ENCODE measurements at places on chromosomes 12 and 14.
A peak's percentile ranks its signal among the peaks of the same experiment; 100 is the strongest.

- DNase-seq = peak; percentile 55
Measured at GRCh38 chr12:102562836-102563425, 82.6 kb upstream of the IGF1 start.

GRCh38 chr14:54083549-54084239 is 127.1 kb upstream of the BMP4 start:
- DNase-seq = no peak

- peak; percentile 46 for DNase-seq
Measured at GRCh38 chr12:124916374-124917134, 2.1 kb upstream of the UBC start.

- DNase-seq = peak; percentile 63
Measured at GRCh38 chr12:62983594-62983993, 48.6 kb upstream of the PPM1H start.

GRCh38 chr12:33994857-33995808 is 27.2 kb upstream of the ALG10 start:
- DNase-seq = no peak

DNA sequence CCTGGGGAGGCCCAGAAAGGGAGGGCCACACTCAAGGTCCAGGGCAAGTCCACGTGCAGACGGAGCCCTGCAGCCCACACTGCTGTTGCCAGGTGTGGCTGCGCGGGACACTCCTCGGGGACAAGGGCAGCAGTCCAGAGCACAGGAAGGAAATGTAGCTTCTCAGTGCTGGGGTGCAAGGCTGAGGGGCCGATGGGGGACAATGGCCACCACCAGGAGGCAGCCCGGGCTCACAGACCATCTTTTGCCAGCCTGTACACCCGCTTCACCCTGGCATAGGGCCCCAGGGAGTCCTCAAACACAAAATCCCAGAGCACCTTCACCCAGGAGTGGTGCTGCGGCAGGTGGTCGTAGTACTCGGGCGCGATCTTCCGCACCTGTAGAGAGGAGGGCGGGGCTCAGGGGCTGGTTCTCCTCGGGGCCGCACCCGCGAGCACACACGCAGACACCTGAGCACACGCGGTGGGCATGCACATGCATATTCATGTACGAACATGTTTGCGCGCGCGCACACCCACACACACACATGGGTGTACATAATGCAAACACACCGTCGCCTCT is 12.8 kb downstream of the DEGS2 start:
- no peak for DNase-seq

DNA sequence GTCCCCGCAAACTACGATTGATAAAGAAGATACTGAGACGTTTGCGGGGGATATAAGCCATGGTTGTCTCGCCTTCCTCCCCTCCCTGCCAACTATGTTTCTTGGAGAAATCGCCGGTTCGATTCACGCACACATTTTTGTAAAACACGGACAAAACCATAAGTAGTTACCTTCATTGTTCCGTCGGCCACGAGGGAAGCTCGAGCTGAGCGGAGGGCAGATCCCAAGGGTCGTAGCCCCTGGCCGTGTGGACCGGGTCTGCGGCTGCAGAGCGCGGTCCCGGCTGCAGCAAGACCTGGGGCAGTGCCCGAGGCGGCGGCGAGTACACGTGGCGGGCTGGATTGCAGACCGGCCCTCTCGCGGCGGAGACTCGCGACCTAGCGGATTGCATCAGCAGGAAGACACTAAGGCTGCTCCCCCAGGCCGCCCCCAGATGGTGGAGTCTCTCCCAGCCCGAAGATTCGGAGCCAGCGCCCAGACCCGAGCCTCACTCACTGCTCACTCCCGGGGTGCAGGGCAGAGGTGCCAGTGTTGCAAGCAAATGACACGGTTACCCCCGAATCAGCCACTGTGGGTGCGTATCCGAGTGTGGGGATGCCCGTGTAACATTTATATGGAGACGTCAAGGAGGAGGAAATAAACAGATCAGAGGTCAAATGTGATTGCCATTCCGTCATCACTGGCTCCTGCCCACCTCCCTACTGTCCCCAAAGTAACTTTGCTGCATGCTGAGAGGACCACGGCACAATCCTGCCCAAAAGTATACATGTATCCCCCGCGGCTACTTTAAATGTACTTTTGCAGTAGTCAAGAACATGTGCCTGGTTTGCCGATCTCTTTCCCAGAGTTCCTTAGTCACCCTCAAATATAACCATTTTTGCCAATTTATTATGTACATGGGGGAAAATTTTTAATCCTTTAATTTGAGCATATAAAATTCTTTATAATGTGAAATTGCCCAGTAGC is at the start of gene BCAT1:
Gene BCAT1, minus strand, starts transcription at position 345 of the 966 bp plus-strand sequence. Its CDS starts 169 bp downstream, at position 176.
- DNase-seq = peak; percentile 89

DNA sequence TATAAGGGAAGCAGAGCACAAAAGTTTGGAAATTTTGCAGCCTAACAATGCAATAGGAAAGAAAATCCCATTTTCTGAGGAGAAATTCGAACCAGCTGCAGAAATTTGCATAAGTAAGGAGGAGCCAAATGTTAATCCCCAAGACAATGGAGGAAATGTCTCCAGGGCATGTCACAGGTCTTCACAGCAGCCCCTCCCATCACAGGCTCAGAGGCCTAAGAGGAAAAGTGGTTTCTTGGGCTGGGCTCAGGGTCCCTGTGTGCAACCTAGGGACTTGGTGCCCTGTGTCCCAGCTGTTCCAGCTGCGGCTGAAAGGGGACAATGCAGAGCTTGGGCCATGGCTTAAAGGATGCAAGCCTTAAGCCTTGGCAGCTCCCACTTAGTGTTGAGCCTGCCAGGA is 190.0 kb downstream of the MDGA2 start:
- peak; percentile 61 for DNase-seq

GRCh38 chr12:48185181-48185919 is 1.9 kb downstream of the CCDC184 start:
- DNase-seq = peak; percentile 86

DNA sequence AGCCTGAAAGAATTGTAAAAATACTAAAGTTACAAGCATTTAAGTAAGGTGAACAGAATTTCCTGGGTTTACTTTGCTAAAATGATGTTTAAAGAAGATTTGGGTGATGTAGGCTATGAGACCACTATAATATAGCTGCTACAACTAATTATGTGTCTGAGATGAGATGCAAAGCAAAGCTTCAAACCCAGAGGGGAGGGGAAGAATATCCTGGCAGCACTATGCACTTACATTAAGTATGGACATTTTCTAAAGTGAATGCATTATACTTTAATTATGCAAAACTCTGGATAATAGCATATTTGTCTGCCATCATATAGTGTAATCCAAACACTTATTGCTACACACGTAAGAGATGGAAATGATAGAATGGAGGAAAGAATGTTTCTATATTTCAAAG is 1003.7 kb downstream of the GALC start:
- DNase-seq = no peak

DNA sequence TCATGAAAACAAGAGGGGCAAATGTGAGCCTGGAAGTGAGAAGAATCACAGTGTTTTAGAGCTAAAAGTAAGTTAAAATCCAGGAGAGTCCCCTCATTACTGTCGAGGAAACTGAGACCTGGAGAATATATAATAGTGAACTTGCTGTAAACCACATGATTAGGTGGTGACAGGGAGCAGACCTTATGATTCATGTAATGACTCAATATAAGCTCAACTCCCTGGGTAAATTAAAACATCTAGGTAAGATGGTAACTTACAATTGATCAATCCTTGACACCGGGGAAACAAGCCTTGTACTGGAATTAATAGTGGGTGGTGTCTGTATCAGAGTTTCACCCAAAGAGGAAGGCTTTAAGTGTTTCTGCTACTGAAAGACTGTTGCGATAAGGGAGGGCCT is 269.3 kb downstream of the SNAPC1 start:
- no peak for DNase-seq

GRCh38 chr12:63313139-63313538 is 162.1 kb upstream of the AVPR1A start:
- no peak for DNase-seq

DNA sequence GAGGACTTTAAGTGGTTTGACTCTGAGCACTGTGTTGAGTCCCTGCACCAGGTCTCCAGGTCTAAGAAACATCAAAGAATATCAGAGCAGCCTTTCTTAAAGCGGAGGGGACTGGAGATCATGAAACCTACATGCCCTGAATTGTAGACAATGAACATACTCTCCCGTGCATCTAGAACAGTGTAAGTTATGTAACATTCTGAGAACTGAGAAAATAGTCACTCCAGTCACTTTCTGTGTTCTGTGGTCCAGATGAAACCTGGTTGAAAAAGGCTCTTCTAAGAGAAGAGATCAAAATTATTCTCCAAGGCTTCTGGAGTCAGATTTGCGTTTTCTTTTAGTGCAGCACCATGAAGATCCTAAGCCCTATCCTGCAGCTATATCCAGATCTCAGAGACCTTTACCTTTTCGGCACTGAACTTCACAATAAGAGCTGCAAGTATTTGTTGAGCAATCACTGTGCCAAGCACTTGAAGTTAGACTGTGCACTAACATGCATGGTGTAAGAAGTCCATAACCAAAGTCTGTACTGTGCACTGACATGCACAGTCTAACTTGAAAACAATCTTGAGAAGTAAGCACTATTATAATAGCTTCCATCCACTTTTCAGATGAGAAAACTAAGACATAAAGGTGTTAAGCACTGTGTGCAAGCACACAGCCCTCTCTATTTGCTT is 65.6 kb upstream of the TMEM263 start:
- no peak for DNase-seq

- no peak for DNase-seq
Measured at GRCh38 chr12:24102676-24103075, 153.2 kb upstream of the SOX5 start.

DNA sequence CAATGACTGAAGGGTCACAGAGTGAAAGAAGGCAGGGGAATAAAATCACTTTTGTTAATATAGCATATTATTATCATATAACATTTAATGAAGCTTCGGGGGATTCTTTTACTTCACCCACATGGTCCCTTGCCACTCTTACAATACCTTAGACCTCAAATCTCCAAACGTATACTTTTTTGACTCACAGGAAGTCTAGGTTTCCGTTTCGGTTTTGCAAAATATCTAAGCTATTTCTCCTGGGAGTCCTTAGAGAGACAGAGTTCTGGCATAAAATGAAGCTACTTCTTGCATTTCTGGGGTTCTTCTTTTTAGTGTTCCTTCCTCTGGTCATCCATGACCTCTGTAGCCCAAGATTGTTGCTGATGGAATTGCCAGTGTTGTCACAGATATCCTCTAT is 590.5 kb upstream of the ATP2B1 start:
- DNase-seq = no peak

DNA sequence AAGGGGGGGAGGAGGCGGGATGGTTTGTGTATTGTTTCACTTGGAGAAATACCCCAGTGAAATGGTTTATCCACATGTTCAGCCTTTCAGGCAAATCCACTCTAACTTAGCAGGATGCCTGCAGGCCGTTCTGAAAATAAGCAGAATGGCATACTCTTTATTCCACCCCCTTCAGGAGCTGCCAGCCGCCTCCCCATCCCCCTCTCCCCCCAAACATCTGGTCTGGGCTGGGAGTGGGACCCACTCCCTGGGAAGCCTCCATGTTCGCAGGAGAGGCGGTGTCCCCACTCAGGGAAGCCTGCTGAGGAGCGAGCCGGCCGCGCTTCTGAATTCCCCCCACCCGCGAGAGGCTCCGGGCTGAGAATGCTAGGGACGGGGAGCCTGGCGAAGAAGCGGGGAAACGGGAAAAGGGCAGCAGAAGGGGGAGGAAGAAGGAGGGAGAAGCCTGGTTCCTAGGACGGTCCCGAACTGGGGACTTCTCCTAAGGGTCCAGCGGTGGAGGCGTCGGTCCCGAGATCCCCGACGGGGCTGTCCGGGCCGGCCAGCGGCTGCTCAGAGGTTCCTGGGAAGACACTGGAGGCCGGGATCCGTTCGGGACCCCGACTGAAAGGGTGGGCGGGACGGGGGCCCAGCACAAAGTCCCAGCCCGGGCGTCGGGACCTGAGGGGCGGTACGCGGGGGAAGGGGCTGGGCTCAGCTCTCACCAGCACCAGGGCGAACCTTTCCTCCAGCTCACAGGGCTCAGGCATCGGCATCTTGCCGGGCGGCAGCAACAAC is 666 bp downstream of the FMNL3 start:
- DNase-seq = peak; percentile 65

- no peak for DNase-seq
Measured at GRCh38 chr12:20268771-20269170, 99.6 kb upstream of the PDE3A start.

- DNase-seq = peak; percentile 91
Measured at GRCh38 chr14:77067632-77068516, 30.2 kb upstream of the CIPC start.

GRCh38 chr14:98059106-98059505 is 1212.9 kb downstream of the BCL11B start:
- no peak for DNase-seq

DNA sequence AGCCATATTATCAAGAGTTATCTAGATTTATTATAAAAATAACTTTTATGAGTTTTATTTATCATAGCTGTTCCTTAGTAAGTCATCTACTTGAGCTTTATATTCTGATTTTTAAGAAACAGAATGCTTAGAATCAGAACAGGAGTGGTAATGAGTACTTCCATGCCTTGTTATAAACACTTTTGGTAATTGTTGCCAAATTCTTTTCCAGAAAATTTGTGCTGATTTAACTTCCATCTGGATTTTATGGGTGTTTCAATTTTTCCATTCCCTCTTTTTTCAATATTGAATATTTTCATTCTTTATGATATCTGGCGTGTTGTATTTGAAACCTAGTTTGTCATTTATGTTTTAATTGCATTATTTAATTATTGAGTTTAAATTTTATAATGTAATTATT is 131.2 kb downstream of the MSRB3 start:
- DNase-seq = no peak

- no peak for DNase-seq
Measured at GRCh38 chr14:58941629-58942028, 246.8 kb upstream of the DAAM1 start.

DNA sequence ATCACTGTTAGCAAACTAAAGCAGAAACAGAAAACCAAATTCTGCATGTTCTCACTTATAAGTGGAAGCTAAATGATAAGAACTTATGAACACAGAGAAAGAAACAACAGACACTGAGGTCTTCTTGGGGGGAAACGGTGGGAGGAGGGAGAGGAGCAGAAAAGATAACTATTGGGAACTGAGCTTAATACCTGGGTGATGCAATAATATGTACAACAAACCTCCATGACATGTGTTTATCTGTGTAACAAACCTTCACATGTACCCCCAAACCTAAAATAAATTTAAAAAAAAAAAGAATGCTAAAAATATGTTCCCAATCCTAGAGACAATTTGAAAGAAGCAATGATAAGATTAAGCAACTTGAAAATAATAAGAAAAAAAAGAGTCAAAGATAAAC is 89.5 kb downstream of the SOX5 start:
- DNase-seq = no peak
